ENCODE measurements at places on chromosomes 11 and 22.

DNA sequence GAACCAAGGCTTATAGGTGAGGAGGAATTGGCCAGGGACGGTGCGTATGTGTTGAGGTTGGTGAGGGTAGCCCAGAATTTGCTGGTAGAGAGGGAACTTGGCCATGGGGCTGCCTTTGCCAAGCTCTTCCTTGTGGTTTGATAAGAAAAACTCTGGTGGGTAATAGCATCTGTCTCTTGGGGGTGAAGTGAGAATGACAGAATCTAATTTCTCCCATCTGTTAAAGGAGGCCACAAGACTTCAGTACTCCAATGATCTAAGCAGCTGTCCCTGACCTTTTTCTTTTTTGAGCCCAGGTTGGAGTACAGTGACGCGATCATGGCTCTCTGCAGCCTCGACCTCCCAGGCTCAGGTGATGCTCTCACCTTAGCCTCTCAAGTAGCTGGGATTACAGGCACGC lies 36.0 kb upstream of the PICK1 start:
- DNase-seq, result no peak

GRCh38 chr22:44182588-44183286 lies 2.0 kb downstream of the PARVG start:
- DNase-seq, result no peak

DNA sequence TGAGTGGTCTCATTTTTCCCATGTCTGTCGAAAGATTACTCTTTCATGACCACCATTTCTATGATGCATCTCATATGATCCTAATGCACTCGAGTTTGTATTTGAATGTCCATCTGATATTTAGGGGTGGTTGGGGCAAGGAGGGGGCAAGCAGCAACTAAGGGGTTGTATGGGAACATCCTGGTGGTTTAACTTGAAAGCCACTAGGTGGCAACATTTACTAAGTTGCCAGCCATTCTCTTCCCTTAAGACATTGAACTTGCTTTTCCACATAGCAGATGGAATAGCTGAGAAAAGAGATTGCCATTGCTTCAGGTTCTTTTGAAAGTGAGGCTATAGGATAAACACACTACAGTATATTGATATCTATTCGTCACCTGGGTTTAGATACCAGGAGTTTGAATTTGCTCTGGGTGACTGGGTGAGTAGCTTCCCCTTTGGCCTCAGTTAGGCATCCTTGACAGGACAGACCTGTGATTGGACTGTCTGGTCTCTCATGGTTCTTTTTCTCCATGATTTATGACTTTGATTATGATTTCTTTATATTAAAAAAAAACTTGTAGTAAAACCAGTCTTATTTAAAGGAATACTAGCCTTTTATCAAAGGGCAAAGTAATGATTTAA lies 32.4 kb downstream of the NF2 start:
- DNase-seq, result no peak

- DNase-seq, result no peak
Measured at GRCh38 chr11:117932947-117933346, 3.7 kb upstream of the TMPRSS13 start.

DNA sequence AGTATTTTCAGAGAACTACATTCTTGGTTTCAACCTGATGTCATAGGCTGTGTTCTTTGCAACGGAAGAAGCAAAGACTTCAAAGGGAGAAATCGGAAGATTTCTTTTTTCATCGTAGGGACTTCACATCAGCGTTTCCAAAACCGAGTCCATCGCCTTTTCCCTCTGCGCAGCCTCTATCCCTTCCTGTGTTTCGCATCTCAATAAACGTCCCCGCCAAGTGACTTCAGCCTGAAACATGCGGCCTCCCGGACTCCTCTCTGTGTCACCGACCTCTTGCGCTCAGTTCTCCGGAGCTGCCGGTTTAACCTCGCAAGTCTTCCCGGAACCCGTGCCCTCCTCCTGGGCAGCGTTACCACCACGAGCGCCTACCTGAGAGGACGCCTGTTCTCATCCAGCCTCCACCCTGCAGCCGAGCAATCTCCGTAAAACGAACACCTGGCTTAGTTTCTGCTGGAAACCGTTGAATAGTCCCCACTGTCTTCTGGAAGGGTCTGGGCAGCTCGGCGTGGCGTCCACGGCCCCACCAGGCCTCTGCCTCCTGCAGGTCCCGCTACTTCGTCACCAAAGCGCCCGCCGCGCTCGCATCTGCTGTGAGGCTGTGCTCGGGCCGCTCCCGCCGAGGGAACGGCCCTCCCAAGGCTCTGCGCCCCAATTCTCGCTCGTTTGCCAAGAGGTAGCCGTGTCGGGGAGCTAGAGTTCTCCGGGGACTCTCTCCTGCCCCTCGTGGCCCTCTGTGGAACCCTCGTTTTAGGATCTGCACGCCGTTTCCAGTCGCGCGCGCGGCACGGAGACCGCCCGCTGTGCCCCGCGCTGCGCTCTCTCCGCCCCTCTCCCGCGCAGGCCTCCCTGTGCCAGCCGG lies at the start of gene GLB1L3:
Gene GLB1L3 (plus strand): TSS at position 846 of the 862 bp plus-strand sequence. CDS start 362 bp downstream, outside the sequence.
- DNase-seq, result no peak

DNA sequence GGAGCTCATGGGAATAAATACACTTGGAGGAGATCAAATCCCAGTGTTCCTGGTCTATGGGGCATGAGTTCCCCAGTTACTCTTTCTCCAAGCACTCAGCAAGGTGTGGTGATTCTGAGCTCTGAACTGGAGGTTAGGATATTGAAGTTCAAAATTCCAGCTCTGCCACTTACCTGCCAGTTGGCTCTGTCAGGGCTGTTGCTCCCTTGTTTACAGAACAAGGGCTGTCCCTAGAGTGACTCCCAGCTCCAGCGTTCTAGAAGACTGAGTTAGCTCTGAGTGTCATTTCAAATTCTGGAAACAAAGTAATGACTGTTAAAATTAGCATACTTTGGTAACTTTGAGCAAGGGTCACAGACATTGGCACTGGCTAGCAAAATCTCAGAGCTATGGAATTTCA lies 69.7 kb upstream of the ZBED5 start:
- no peak for DNase-seq
